GM18507 (cell line): ENCODE measurements at places on chromosomes 1 and 21.

DNA sequence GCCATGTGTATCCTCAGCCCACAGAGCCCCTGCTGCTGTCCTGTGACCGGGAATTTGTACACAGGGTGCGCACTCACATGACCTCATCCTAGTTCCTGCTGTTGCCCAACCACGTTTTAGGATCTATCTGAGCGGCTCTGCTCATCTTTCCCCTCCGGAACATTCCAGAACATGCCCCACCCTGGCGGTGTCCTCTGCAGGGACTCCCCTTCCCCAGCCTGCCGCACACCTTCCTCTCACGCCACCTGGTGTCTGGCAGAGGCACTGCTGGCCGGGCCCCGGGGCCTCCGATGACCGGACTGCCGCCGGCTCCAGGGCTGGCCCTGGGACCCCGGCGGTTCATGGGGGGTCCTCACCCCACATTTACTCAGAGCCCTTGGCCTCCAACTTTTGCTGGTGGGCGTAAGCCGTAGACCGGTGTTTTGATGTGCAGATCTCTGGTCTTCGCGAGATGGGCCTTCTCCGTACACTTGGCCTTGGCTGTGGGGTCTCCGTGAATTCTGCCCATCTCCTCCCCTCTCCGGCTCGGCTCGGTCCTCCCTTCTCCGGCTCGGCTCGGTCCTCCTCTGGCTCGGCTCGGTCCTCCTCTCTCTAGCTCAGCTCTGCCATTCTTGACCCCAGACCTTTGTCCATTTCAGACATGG lies 29.5 kb downstream of the ARHGEF16 start:
- DNase-seq: peak; percentile 29

DNA sequence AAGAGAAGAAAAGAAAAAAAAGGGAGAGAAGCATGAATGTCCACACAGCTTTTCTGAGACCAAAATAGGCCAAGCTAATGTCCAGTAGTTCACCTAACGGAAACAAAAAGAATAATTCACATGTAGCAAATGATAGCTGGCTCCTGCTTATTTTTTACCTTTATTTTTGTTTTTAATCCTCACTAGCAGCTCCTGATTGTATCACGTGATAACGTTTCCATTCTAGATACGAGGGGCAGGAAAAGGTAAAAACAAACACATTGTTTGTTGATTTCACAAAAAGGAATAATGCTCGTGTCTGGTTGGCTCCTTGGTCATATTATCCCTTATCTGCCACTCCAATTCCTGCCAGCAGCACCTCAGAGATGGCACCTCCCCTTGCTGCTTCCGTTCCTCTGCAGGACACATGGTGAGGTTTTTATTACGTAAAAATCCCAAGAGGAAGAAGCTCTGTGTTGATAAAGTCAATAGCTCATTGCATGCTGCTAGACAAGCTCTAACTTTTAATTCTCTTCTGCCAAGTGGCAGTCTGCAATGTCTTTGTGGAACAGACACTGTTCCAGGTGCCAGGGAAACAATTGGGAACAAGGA lies 201.7 kb downstream of the CRB1 start:
- no peak for DNase-seq

DNA sequence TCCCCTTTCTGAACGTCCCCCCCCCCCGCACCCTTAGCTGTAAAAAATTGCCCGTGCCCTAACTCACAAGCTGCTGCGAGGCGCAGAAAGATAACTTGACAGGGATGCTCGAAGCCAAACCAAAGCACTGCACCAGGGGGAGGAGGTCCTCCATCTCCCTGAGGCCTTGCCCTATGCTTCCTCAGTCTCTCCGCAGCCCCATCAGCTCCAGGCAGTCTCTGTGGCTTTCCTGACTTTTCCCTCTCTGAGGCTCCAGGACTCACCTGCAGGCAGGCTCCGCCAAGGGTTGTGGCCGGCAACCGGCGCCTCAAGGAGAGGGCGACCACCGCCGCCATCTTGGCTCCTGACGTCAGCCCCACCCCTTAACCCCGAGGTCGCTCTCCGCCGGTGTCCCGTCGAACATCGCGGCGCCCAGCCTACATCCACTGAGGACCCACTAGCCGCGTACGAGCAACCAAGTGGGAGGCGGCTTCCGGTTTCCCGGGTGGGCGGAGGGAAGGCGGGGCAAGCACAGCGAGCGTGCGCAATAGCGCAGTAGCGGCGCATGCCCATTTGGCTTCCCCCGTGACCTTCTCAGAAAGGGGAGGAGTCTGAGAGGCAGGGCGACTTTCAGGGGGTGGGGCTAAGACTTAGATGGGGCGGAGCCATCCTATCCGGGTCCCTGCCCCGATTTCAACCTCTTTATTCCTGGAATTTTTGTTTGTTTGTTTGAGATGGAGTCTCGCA lies at the start of gene SDHB:
TSS of gene SDHB (minus strand) at position 348 of the 726 bp plus-strand sequence. CDS start at position 335, 13 bp downstream.
- DNase-seq: peak; percentile 95

GRCh38 chr1:217482356-217483102 lies 148.4 kb downstream of the GPATCH2 start:
- peak; percentile 0 for DNase-seq

DNA sequence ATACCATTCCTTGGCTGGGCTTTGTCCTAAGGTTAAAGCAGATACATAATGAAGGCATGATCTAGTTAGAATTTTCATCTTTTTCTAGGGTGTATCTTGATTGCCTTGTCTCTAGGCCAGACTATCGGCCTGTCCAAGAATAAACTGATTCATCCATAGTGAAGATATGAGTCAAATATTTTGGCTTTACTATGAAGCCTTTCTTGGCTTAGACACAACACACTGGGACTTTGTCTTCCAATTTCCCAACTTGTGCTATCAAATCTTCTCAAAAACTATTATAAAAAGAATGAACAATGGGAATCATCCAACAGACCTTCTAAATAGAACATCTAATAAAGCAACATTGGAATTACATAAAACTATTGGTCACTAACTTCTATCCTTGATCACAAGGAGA lies 64.8 kb downstream of the WARS2 start:
- DNase-seq: no peak

DNA sequence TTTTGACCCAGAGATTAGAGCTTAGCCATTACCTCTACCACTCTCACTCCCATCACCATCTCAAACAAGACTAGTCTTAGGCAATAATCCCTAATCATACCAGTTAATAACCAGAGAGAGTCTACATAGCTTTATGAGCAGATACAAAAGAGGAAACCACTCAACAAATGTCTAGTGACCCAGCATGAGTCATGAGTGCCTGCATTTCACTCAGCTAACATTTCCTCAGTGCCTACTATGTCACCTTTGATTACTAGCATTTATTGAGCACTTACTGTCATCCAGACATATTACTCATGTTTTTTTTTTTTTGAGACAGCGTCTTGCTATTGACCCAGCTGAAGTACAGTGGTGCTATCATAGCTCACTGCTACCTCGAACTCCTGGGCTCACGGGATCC lies 35.9 kb upstream of the GALNT2 start:
- DNase-seq: no peak
